Left hindlimb (tissue), 1 donor: ENCODE measurements at places on chromosomes 5 and 9.

DNA sequence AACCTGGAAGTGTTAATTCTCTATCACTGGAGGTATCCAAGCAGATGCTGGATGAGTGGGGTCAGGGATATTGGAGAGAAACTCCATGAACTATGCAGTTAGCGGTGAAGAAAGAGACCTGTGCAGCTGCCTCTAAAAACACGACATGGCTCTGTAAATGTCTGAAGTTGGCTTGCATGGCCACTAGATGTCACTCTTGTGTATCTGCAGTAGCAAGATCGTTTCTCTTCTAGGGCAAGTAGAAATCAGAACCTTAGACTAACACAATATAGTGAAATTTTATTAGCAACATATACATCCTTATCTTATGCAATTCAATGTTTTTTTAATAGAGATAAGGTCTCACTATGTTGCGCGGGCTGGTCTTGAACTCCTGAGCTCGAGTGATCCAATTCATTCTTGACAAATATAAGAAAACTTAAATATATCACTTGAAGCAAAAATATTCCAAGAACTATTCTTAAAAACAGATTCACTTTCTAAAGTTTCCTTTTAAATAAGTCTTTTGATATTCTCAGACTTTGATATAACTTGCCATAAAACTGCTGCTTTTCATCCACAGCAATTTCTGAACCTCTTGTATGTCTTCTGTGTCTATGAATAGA is 2.9 kb downstream of the OR2S2 start:
- DNase-seq: peak; percentile 53

- no peak for DNase-seq
Observed at GRCh38 chr5:123515904-123516303, 3.9 kb downstream of the CSNK1G3 start.

- DNase-seq: no peak
Observed at GRCh38 chr9:75975071-75975470, 84.6 kb downstream of the PCSK5 start.

DNA sequence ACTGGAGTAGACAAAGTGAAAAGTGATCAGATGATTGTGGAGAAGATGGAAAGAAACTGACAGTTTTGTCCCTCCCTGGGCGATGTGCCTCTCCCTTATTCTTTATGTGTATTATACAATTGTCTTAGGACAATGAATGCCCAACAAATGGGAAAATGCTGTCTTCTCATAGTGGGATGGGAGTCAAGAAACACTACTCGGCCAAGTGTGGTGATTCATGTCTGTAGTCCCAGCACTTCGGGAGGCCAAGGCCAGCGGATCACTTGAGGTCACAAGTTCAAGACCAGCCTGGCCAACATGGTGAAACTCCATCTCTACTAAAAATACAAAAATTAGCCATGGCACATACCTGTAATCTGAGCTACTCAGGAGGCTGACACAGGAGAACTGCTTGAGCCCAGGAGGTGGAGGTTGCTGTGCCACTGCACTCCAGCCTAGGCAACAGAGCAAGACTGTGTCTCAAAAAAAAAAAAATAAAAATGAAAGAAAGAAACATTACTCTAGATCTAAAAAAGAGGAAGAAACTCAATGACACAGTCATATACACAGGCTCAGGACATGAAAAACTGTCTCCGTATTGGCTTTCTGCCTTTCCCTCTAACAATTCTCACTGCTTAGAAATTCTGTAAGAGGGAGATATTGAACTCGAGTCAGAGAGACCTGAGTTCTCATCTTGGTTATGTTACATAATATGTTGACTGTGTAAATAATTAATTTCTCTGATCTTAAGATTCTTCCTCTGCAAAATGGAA is 67.9 kb upstream of the TARS1 start:
- DNase-seq: no peak

GRCh38 chr5:106853266-106853665 is 817.5 kb downstream of the EFNA5 start:
- DNase-seq: no peak

- DNase-seq: no peak
Observed at GRCh38 chr5:127210042-127210441, 80.6 kb upstream of the MEGF10 start.

DNA sequence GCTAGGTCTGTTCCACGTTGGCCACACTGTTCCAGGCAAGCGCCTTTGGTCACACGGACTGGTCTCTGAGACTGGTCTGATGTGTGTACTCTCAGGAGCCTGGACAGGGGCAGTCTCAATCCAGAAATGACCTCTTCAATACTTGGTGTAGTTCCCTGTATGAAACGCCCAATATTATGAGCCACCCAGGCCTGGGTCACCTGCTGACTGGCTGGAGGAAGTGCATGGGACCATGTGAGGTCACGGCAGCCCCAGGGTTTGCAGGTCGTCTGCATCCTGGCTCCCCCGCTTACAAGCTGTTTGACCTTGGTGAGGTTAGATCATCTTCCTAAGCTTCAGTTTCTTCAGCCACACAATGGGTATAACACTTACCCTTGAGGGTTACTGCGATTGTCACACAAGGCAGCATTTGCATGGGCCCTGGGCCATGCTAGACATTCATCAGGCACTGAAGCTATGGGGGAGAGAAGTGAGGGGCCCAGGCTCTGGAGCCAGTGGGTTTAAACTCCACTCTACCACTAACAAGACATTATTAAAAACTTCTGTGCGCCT is 5.2 kb upstream of the GRHPR start:
- no peak for DNase-seq

DNA sequence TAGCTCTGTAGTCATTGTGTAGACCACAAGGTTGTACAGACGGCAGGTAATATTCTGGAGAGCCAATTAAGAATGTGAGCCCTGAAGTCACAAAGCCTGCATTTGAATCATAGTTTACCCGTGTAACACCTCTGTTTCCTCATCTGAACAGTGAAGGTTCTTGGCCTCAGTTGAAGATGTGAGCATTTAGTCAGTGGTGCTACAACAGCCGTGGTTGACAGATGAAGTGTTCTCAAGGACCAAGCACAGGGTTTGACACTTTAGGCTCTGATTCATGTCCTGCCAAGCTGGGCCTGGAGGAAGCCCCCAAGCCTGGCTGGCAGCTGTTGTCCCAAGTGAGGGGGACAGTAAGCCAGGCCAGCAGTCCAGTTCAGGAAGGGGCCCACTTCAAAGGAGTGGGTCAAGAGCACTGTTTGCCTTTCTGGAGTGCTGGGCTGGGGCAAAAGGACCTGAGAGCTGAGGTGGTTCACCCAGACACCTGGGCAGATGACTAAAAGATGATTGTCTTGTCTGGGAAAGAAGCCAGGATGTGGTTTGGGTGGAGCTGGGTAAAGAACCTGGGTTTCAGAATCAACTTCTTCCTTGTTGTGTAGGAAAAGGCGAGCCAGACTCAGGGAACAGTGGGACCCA is 20.7 kb downstream of the FAXDC2 start:
- no peak for DNase-seq

DNA sequence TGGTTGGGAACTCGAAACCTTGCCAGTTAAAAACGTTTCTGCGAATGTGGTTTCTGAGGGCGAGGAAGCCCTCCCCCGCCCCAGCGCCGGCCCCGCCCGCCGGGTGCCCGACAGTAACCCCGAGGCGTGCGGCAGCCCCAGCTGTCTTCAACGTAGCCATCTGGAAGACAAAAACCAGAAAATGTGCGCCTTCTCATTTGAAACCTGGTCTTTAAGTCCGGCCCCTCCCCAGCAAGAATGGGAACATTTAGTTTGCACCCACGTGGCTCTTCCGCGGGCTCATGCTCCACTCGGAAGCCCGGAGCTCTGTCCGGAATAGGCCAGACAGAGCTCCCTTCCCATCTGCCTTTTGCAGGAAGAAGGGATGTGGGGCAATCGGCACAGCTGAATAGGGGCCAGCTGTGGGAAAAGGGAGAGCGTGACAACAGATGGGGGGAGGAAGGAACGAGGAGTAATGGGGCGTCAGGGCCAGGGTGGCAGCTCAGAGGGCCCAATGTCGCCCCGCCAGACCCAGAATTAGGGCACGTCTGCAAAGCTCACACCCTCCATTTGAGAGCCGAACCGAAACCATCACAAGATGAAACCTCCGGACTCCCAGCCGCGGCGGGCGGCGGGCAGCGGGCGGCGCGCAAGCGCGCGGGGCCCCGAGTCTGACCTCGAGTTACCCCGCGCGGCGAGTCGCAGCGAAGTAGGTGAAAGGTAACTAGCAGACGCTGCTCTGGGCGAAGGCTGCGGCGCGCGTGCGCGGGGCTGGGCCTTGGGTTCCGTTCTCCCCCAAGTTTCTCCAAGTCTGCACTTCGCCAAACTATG is 63.4 kb upstream of the ABCA1 start:
- peak; percentile 90 for DNase-seq

DNA sequence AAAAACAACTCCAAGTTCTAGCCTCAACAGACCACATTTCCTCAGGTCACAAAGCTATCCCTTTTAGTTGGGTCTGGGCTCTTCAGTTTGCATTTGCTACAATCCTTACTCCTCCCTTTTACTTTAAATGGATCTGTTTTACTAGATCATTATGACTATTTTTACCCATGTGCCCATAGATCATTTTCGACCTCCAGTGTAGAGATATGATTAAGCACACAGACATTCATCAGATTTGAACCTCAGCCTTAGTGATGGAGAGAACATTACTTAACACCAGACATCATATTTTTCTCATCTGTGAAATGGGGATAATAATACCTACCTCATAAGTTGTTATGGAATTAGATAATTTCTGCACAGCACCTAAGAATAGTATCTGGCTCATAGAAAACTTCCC is 141.9 kb downstream of the NPR3 start:
- DNase-seq: no peak

DNA sequence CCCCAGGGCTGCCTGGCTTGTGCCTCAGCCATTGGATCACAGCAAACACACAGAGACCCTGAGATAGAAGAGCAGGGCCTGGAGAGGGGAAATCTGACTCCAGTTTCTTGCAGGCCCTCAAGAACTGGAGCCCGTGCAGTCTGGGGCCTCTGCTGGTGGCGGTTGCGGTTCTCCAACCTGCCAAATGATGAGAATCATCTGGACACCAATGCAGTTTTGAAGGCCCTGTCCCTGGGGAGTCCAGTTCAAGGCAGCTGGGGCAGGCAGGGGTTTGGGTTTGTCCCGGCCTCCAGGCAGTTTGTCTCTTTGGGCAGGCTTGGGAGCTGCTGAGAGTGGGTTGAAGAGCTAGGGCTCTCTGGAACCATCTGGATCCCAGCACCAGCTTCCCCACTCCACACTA is 7.4 kb downstream of the NKX2-5 start:
- no peak for DNase-seq

DNA sequence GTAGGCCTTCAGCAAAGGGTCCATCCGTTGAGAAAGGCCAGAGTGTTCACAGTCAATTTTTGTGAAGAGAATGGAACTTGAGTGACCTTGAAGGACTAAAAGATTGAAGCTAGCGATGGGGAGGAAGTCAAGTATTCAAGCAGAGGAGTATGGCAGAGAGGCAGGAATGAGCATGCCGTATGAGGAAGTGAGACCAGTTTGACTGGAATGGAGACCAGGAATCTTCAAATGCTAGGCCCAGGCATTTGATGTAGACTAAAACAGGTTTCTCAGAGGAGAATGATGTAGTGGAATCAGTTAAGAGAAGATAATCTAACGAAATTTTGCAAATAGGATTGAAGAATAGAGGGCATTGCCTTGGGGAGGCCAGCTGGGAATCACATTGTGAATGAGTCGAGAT is 90.4 kb upstream of the SEMA6A start:
- DNase-seq: no peak

- DNase-seq: no peak
Observed at GRCh38 chr9:131545786-131546335, 538 bp downstream of the PRRT1B start.

DNA sequence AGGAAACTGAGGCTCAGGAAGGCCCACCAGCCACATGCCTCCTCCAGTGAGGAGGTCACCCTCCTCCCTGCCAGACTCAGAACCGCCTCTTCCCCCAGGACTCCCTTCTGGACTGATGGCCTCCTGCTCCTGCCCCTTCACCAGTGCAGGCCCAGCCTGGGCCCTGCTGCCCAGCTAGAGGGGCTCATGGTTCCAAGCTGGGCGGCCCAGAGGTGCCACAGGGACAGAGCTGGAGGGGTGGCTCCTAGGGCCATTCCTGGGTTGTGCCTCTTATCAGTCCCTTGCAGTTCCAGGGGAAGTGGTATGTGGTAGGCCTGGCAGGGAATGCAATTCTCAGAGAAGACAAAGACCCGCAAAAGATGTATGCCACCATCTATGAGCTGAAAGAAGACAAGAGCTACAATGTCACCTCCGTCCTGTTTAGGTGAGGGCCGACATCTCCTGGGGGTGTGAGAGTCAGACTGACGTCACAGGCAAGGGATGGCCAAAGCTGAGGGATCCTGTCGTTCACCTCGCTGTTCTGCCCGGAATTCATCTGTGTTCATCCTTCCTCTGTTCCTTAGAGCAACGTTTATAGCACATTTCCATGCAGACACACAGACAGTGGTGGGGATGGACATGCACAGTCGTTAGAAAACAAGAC is 819 bp downstream of the LCN2 start:
- DNase-seq: no peak

DNA sequence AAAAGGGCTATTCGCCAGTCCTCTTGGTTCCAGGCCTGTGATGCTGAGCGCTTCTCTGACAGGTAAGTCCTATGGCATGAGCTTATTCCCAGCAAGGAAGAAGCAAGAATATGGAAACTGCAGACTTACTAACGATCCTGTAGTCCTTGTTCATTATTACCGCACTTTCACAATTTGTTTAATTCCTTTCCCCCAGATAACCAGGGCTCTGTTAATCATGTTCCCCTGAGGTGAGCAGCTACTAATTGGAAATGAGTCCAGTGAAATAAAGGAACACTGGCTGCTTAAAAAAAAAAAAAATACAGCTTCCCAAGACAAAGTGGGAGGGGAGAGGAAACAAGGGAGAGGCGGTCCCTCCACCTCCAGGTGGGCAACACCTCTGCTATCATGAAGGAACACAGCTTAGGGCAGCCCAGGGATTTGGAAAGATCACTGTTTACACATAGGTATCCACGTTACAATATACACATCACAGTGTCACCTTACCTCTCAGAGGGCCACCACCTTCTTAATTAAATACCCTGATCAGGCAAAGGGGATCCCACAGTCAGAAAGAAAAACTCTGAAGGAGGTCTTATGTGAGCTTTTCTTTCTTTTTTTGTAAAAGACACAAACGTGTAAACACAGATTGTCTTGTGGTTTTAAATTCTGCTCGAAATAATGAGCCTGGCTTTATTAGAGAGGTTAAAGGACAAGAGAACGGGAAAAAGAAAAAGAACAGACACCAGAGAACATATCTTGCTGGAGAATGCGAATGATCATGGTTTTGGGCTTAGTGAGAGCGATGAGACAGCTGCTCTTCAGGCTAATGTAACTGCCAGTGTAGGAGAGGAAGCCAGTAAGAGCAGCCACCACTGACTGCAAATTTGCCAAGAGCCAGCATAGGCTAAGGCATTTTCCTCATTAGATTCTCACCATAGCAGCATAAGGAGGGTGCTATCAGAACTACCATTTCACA is 258.6 kb downstream of the CRB2 start:
- no peak for DNase-seq
